ENCODE measurements at places on chromosomes 4 and X. TPM values are rescaled to one million over a fixed set of nuclear protein-coding genes. Genes with fewer than 3 reads are reported as not detected.
A peak's percentile ranks its signal among the peaks of the same experiment; 100 is the strongest.

DNA sequence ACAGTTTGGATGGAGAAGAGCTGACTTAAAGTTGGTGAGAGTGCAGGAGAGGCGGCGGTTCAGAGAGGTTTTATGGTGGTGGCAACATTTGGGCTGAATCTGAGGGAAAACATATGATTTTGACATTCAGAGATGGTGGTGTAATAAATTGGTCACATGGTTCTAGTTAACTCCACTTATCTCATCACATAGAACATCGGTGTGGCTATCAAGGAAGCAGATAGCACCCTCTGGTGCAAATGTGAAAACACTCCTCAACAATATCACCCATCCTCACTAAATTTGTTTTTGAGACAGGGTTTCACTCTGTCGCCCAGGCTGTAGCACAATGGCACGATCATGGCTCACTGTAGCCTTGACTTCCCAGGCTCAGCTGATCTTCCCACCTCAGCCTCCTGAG is 28.8 kb downstream of the SUPT20HL2 start:
- DNase-seq: no peak

DNA sequence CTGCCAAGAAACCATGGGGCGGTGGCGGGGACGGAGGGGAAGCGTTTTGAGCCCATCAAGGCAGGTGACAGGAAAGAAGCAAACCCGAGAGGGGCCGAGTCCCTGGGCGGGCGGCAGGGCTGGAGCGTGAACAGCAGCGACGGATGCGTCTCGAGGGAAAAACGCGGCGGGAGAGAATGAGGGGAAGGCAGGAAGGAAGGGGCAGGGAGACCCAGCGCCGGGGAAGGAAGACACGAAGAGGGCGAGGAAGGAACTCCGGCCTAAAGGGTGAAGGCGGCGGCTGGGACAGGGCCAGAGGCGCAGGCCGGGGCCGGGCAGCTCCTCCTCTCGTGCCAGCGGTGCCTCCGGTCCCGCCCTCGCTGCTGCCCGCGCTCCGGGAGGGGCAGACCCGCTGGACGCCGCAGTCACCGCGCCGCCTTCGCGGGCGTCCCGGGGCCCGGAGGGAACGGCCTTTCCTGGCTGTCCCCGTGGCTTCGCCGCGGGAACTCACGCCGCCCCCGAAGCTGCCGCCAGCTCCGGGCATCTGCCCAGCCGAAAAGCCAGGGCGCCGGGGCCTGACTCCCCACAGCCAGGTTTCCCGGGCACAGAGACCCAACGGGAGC is 751 bp upstream of the RGS12 start:
- DNase-seq: peak; percentile 58

The TLL1 gene
- not detected for total RNA-seq

DNA sequence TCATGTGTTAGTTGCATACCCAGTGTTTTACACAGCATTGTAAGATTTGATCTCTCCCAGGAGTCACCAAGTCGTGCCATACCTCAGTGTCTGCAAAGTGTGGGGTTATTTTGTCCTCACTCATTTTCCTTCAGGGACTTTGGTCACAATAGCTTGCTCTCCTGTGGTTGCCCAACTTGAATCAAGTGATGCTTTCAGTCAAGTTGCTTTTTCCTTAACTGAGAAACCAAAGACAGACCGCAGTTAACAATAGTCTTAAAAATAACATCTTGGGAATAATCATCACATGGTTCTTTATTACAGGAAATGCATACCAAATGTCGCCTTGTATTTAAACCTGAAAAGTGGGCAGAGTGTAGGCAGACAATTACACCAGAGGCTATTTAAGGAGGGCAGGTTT is 44.5 kb upstream of the NDP start:
- DNase-seq: no peak

GRCh38 chrX:68571610-68572311 is 72.9 kb downstream of the YIPF6 start:
- peak; percentile 26 for DNase-seq

GRCh38 chr4:7145291-7145934 is 46.9 kb upstream of the SORCS2 start:
- DNase-seq: no peak

The NAA11 gene
- total RNA-seq: not detected

- DNase-seq: no peak
Observed at GRCh38 chrX:107729558-107730297, 45.9 kb downstream of the TSC22D3 start.

GRCh38 chr4:149997881-149998421 is 80.3 kb upstream of the DCLK2 start:
- peak; percentile 9 for DNase-seq

GRCh38 chrX:110437686-110438085 is 79.0 kb downstream of the RTL9 start:
- DNase-seq: no peak

DNA sequence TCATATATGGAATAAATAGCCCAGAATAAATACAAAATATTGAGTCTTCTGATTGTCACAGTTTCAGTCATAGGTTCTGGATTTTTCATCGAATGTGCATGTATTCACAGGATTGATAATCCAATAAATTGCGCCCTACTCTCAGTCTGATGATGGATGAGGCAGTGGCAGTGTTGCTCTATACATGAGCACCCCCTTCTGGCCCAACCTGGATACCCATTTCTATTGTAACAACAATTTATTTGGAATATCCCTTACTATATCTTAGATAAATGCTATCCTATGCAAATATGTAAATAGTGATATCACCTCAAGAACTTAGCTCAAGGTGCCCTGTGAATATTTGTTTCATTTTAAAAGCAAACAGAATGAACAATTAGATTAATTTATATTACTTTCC is 733.7 kb upstream of the PABPC4L start:
- DNase-seq: no peak

- DNase-seq: no peak
Observed at GRCh38 chrX:1493877-1494510, 41.3 kb upstream of the ASMTL start.

Data from activated T-cell treated with anti-CD3 and anti-CD28 coated beads, Interleukin-2, amount 50 U/mL, for 72 hours (primary cell).